ENCODE measurements at places on chromosomes 1 and 21.

- no peak for DNase-seq
Observed at GRCh38 chr21:24294171-24294570, 1313.1 kb downstream of the MRPL39 start.

GRCh38 chr1:50490640-50491039, 67.4 kb upstream of the DMRTA2 start:
- no peak for DNase-seq

DNA sequence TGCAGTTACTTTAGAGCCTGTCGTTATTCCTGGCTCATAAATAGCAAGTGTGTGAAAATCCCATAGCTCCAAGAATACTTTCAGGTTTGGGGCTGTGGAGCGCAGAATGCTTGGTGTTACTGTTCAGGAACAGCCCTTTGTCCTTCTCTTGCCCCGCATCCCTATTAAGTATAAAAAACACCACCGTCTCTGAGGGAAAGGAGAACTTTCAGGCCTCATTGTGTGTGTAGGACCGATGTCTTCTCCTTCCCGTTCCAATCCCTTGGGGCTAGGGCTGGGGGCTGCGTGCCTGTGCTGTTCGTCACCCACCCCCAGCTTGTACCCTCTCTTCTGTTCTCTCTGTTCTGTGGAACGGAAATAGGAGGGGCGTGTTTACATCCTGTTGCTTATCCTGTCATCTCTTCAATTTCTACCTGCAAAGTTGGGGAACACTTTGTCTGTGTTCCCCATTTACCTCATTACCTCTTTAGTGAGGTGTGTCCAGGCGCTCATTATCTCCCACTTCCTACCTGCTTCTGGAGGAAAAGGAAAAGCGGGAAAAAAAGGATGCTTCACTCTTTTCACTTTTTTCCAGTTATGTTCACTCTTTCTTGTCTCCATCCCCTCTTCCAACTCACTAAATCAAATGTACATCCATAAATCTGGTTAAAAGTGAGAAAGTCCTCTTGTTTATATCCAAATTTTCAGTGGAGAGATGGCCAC, 788 bp upstream of the TXNIP start:
- DNase-seq: peak; percentile 57

GRCh38 chr21:28135646-28136045, 857.0 kb downstream of the LTN1 start:
- no peak for DNase-seq

GRCh38 chr1:2783069-2783434, 18.4 kb downstream of the TTC34 start:
- no peak for DNase-seq

DNA sequence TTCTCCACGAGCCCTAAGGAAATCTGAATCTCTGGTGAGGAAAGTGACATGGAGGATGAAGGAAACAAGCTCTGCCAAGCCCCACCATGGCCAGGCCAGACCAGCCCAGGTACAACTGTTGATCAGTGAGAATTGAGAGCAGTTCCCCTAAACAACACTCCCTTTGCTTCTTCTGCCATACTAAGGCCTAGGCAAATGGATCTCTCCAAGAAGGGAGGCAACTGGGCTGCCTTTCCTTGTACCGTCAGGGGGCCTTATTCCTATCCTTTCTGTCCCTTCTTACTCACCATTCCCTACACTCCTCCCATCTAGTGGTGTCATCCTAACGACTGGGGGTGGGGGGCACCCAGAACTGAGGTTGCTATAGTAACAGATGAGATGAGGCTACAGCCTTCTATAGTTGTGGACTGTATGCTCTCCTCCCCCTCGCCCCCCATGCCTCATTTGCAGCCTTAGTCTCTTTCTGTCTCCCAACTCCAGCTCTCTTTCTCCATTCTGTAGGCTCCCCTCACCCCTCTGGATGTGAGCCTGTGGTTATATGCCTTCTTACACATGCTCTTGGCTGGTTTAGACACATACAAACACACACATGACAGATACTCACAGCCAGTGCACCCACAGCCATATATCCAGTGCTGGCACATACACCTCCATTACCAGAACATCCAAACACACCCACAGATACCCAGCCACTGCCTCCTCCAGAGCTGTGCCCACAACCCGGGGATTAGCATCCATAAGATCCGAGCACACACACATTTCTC, 3.6 kb downstream of the PEA15 start:
- no peak for DNase-seq

- DNase-seq: no peak
Observed at GRCh38 chr1:115450501-115451040, 112.5 kb upstream of the NGF start.

DNA sequence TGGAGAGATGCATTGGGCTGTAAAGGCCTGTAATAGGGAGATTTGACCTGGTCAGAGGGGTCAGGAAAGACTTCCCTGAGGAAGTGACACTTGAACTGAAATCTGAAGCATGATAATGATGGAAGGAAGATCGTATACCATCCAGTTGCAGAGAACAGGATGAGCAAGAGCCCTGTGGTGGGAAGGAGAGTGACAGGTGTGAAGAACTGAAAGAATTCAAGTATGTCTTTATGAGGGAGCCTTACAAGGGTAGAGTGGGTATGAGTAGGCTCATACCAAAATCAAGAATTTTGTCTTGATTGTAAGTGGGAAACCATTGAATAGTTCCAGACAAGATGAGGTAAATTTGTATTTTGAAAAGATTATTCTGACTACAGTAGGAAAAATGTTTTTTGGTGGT, 129.4 kb downstream of the RASAL2 start:
- no peak for DNase-seq

DNA sequence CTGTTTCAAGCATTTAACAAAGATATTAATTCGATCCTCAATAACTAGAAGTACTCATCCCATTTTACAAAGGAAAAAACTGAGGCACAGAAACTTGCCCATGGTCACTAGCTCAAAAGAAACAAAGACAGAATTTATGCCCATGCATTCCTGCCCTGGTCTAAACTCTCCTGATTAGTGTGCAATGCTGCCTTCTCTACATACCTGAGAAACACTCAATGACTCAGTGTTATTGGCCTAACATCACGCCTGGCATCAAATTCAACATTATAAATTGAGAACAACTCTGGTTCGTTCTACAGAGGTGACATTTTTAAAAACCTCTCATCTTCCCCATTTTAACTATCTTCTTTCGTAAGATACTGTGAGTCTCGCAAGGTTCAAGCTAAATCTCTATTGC, 5.2 kb downstream of the APP start:
- DNase-seq: no peak

DNA sequence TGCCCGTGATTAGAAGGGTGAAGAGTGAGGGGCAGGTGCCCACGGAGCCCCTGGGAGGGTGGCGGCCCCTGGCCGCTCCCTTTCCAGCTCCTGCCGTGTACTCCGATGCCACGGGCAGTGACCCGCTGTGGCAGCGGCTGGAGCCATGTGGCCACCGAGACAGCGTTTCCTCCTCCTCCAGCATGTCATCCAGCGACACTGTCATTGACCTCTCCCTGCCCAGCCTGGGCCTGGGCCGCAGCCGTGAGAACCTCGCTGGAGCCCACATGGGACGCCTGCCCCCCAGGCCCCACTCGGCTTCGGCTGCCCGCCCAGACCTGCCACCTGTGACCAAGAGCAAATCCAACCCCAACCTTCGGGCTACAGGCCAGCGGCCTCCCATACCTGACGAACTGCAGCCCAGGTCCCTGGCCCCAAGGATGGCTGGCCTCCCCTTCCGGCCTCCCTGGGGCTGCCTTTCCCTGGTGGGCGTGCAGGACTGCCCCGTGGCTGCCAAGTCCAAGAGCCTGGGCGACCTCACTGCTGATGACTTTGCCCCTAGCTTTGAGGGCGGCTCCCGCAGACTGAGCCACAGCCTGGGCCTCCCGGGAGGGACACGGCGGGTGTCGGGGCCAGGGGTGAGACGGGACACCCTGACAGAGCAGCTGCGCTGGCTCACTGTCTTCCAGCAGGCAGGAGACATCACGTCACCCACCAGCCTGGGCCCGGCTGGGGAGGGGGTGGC, 22.0 kb downstream of the PANK4 start:
- no peak for DNase-seq

GRCh38 chr1:167136806-167137205, 42.9 kb downstream of the STYXL2 start:
- no peak for DNase-seq

DNA sequence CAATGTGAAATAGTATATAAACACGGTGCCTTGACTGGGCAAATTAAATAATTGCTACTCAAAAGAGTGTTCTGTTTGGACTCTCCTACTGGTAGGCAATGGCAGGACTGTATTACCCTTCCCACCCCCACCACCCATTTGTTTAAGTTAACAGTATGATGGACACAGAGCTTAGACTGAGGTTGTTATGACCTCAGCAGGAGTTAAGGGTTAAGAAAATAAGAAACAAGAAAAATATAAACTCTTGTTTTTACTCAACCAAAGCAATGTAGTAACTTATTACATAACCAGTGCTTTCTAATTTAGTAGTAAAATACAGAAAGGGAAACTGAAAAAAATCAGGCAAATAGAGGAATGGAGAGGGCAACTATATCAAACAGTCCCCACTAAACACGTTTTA, 19.9 kb upstream of the SERPINC1 start:
- DNase-seq: no peak

GRCh38 chr1:17161137-17161740, 42.0 kb upstream of the PADI2 start:
- no peak for DNase-seq

GRCh38 chr21:31195334-31196015, 148.6 kb downstream of the TIAM1 start:
- DNase-seq: no peak

GRCh38 chr1:53066891-53067738, 5.1 kb downstream of the PODN start:
- no peak for DNase-seq

DNA sequence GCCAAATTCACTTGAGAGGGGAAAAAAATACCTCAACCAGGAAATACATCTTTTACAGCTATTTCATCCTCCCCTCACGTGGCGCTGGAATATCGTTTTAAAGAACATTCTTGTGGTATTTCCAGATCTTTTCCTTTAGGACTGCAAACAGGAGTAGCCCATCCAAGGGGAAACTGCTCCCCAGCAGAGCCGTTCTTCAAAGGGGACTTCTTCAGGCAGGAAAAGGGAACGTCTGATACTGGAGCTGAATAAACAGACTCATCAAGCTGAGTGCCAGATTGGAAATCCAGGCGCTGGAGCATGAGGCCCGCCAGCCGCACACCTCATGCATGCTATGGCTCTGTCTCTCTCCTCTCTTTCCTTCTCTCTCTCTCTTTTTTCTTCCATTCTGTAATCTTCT, 34.0 kb upstream of the PROX1 start:
- DNase-seq: no peak

GRCh38 chr1:3735027-3735681, 17.1 kb upstream of the CCDC27 start:
- DNase-seq: no peak

DNA sequence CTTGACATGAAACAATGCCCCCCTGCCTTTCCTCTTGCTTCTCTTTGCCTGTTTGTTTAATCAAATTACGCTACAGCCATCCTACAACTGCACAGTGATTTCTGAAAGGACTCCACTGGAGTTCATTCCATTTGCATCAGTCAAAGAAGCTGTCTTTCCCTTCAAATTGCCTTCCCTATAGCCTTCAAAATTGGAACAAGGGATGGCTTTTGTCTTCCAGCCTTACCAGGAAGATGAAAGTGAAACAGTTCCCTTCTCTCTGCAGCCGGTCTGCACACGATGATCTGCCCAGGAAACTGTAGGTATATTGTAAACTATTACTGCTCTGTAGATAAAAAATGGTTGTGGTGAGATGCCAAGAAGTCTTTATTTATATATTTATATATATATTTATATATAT, 65.6 kb upstream of the ETS2 start:
- DNase-seq: no peak

GRCh38 chr1:162168261-162168660, 98.8 kb downstream of the NOS1AP start:
- DNase-seq: no peak

DNA sequence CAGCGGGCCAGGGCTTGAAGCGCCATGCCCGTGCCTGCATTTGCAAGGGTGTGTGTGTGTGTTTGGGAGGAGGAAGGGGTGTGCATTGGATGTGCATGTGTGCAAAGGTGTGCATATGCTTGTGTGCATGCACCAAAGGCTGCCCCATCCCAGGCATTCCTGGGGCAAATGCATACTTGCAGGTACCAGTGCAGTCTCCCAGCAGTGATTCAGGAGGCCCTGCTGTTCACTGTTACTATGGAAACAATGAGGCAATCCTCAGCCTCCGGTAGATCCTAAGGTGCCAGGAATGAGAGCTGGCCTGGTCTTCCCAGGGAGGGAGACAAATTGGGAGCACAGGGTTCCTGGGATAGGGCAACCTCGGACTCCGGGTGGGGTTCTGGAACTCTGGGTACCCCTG, 7.5 kb upstream of the FNDC5 start:
- no peak for DNase-seq

DNA sequence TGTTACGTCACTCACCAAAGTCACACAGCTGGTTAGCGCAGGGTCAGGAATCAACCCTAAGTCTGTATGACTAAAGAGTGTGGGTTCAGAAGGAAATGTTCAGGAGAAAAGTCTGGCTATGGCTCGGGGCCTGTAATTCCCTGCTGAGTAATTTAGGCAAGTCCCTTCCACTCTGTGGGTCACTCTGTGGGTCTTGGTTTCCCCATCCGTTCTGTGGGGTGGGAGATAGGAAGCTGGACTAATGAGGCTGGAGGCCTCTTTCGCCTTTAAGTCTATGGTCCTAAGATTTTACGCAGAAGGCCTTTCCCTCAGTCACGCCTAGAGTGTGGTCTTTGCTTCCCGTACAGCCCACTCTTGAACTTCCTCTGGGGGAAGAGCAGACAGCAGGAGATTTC, 14.3 kb upstream of the MED18 start:
- DNase-seq: no peak

GRCh38 chr1:241323514-241324195, 33.4 kb downstream of the RGS7 start:
- DNase-seq: no peak

- DNase-seq: no peak
Observed at GRCh38 chr21:28207436-28208173, 785.1 kb downstream of the LTN1 start.

DNA sequence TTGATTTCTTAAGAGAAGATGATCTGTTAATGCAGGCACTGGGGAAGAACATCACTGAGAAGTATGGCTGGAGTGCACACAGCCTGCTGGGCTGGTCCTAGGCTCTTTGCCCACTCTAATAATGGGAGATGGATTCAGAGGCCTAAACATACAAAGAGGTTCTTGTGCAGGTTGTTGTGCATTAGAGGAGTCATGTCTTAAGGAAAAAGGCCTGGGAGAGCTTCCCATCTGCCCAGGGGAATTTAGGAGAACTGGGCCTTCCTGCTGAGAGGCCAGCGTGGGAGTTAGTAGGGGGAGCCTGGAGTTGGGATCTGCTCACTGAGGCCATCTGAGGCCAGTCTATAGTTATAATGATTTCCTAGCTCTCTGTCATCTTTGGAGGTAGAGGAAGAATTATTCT, 126.7 kb downstream of the TLR5 start:
- DNase-seq: no peak

GRCh38 chr1:245457562-245457961, 302.8 kb downstream of the KIF26B start:
- DNase-seq: no peak

GRCh38 chr1:89604414-89604735, 28.5 kb upstream of the LRRC8C start:
- DNase-seq: no peak

- no peak for DNase-seq
Observed at GRCh38 chr1:4986306-4986705, 331.9 kb downstream of the AJAP1 start.

- DNase-seq: no peak
Observed at GRCh38 chr1:71023515-71023914, 24.1 kb downstream of the PTGER3 start.
